Activated CD4-positive, alpha-beta T cell treated with anti-CD3 and anti-CD28 coated beads, Interleukin-2, amount 50 U/mL, for 4 hours (primary cell): ENCODE measurements at places on chromosomes 16 and 17.

GRCh38 chr17:28258347-28258887, 60.6 kb upstream of the TMEM97 start:
- DNase-seq, result no peak

DNA sequence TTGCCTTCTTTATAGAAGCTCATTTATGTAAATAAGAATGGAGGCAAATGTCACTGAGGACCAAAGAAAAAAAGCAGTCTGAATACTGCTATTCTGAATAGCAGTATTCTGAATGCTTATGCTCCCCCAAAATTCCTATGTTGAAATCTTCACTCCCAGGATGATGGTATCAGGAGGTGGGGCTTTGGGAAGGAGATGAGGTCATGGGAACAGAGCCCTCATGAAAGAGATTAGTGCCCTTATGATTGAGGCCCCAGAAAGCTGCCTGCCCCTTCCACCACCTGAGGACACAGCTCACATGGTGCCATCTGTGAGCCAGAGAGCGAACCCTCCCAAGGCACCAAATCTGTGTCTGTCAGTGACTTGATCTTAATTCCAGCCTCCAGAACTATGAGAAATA, 28.8 kb downstream of the HEATR6 start:
- DNase-seq, result no peak

DNA sequence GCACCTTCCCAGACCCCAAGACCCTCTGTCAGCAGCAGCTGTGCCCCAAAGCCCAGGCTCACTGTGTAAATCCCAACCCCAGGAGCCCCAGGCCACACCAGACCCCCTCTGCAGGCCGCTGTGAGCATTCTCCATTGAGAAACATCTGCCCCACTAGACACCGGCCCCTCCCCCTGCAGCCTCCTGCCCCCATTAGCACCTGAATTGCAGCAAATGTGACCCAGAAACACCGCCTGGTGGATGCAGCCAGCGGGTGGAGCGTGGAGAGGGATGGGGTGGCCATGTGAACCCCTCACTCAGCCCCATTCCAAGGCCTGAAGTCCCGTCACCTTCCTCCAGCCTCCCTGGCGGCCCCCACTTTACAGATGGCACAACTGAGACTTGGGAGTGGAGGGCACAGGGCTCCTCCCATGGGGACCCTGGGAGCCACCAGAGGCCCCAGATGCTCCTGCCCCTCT, 2.2 kb downstream of the UBALD1 start:
- DNase-seq, result no peak

- no peak for DNase-seq
These were observed 248.9 kb downstream of the SLC39A11 start for GRCh38 chr17:72843591-72843990.
